ENCODE measurements at places on chromosomes 12 and 14. TPM values are rescaled to one million over a fixed set of nuclear protein-coding genes. Genes with fewer than 3 reads are reported as not detected.

- no peak for DNase-seq
Observed at GRCh38 chr12:16564675-16565074, 41.3 kb downstream of the LMO3 start.

The SMIM41 gene
- total RNA-seq, result 2.0 TPM

GRCh38 chr14:61752626-61753025, 9.6 kb upstream of the SNAPC1 start:
- DNase-seq, result no peak

- DNase-seq, result peak; percentile 97
Observed at GRCh38 chr14:56339855-56340701, 221.9 kb downstream of the PELI2 start.

DNA sequence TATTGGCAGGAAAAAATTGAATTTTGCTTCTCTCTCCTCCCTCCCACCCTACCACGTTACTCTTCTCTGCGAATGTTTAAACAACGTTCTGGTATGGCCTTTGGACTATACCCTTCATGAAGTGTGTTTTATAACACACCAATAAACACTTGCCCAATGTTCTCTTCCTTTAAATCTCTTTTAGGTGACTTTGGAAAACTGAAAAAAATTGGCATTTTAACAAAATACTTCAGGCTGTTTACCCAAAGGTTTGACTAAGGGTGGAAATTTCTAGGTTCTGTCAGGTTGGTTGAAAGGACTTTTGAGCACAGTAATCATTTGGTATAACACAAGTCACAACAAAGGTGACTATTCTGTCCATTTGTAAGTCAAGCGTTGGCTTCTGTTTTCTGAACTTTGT, 446.8 kb downstream of the AEBP2 start:
- DNase-seq, result no peak

The FAM181A gene
- not detected for total RNA-seq

GRCh38 chr12:4001841-4002240, 128.6 kb upstream of the PARP11 start:
- no peak for DNase-seq

The TAS2R19 gene
- 5.3 TPM for total RNA-seq

DNA sequence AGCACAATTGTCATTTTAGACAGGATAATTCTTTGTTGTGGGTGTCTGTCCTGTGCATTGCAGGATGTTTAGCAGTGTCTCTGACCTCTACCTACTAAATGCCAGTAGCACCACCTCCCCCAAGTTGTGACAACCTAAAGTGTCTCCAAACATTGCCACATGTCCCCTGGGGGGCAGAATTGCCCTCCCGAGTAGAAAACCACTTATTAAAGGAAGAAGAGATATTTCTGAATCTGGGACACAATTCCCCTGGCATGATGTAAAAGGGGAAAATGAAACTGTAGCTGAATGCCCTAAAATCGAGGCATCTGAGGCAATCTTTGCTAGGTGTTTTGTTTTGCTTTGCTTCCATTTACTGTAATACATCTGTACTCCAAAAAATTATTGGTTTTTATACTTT, 116.8 kb upstream of the NAP1L1 start:
- DNase-seq, result no peak

The LRTM2 gene
- total RNA-seq, result not detected

The NGB gene
- not detected for total RNA-seq

DNA sequence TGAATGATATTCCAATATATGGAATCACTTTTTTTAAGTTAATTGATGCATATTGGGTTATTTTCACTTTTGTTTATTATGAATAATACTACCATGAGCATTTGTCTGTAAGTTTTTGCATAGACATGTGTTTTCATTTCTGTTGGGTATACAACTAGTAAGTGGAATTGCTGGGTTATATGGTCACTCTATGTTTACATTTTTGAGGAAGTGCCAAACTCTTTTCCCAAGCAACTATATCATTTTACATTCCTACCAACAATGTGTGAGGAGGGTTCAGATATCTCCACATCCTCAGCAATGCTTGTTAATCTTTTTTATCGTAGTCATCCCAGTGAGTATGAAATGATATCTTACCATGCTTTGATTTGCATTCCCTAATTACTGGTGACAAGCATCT, 64.0 kb downstream of the MON2 start:
- DNase-seq, result peak; percentile 68

The GALNT4 gene
- total RNA-seq, result 10.8 TPM

The POTEM gene
- total RNA-seq, result not detected

DNA sequence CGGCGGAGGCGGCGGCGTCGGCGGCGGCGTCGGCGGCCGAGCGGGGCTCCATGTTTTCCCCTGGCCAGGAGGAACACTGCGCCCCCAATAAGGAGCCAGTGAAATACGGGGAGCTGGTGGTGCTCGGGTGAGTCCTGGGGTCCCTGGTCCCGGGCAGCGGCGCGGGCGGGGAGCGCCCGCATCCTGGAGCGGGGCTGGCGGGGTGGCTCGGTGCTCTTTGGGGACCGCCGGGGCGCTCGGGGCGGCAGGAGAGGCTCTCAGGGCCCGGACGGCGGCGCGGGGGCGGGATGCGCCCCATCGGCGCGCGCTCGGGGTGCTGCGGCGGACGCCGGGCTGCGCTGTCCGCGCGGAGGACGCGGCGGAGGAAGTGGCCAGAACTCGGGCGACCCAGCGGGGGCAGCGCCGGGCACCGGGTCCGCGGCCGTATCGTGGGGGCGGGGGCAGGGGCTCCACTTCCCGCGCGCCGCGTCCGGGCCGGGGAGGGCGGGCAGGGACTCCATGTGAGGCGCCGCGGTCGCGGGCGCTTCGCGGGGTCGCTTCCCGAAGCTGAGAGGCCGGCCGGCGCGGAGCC, 485 bp downstream of the PELI2 start:
- no peak for DNase-seq

GRCh38 chr14:23043754-23044153, 1.7 kb downstream of the PSMB11 start:
- DNase-seq, result no peak

DNA sequence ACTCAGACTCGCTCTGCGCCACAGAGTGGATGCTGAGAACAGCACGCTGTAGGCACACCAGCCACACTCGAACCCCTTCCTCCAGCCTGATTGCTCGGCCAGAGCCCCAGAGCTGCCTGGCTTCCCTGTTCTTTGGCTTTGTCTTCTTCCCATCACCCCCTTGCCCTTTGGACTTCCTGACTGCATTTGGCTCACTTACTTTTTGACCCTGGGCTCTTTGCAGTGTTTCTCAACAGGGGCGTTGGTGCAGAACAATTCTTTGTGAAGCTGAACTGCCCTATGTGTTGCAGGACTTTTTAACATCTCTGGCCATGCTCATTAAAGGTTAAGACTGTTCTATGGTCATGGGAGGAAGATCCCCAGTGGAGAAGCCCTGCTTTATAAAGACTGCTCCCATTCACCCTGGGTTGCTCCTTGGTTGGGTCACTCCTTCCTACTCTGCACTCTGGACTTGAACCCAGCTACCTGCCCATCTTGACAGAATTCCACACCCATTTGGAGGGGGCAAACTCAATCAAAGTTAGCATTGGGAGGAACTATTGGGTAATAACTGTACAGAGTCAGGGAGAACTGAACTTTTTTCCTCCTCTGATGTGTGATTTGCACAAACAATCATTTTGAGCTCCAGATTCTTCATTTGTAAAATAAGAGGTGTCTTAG, 127.7 kb upstream of the PLEKHG7 start:
- DNase-seq, result no peak

- no peak for DNase-seq
Observed at GRCh38 chr12:56011509-56012090, 9.2 kb upstream of the IKZF4 start.

- no peak for DNase-seq
Observed at GRCh38 chr14:35286707-35287106, 5.5 kb upstream of the PSMA6 start.

DNA sequence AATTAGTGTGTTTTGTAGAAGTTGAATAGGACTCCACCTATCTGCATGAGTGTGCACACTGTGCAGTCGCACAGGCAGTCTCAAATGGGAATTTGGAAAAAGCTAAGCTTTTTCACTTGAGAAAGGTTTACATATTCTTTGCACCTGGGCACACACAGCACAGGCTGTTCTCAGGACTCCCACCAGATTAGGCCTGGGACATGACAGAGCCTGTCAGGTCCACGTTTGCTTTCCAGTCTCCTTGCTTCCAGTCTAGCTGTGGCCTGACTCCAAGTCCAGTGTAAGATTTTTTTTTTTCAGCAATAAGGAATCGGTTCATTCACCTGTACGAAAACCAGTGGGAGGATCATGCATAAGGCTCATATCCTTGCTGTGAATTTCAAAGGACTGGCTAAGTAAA, 181.3 kb downstream of the ZFP36L1 start:
- DNase-seq, result no peak

The PPFIBP1 gene
- total RNA-seq, result 93.0 TPM

The SLC25A47 gene
- under 0.01 TPM for total RNA-seq

DNA sequence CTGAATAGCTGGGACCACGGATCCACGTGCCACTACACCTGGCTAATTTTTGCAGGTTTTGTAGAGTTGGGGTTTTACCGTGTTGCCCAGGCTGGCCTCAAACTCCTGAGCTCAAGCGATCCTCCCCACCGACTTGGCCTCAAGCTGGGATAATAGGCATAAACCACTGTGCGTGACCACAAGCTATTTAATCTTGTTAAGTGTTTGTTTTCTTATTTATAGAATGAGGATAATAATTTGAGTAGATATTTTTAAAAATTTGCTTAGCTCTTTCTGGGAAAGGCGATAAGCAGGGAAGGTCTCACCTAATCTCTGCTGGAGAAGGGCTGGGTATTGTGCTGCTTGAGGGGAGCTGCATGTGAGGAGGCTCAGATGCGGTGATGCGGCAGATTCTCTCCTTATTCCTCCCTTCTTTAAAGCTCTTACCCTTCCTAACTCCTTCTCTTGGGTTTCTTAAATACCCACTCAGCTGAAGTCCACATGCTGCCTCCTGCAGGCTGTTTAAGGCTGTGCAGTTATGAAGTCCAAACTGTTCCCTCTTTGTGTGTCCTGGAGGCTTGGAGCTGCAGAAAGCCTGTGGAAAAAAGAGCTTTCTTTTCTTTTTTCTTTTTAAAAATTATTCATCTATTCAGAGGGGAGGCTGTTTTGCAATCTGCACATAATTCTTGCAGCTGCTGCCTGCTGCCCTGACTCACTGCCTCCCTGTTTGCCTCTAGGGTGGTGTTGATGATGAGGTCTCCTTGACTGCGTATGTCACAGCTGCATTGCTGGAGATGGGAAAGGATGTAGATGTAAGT, 37.9 kb downstream of the A2ML1 start:
- peak; percentile 67 for DNase-seq

The TRMT5 gene
- 18.3 TPM for total RNA-seq

GRCh38 chr12:5166976-5167375, 123.3 kb downstream of the KCNA5 start:
- peak; percentile 98 for DNase-seq

The KLHL33 gene
- total RNA-seq, result 1.5 TPM

The GPR135 gene
- 3.0 TPM for total RNA-seq

The NPFF gene
- total RNA-seq, result not detected

GRCh38 chr12:131751335-131751734, 40.4 kb downstream of the SFSWAP start:
- no peak for DNase-seq

The ARHGAP9 gene
- total RNA-seq, result under 0.01 TPM

The RDH12 gene
- total RNA-seq, result not detected

The SALL2 gene
- 3.5 TPM for total RNA-seq

The IL26 gene
- not detected for total RNA-seq

GRCh38 chr14:68969278-68970033, 9.6 kb downstream of the ACTN1 start:
- DNase-seq, result no peak

DNA sequence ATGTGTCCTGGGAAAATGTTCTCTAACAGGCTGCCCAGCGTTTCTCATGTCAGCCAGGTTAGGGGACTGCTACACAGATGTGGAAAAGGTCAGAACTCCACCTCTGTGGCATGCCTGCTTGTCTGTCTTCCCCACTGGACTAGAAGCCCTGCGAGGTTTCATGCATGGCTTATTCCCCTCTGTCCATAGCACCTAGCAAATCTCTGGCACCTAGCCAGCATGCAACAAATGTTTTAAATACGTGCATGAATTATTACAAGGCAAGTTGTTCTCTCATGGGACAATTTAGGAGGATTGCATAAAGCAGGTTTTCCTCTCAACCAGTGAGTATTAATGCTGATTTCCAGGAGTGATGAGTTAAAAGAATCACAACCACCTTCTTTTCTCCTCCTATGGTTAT, 21.4 kb upstream of the KCNK13 start:
- DNase-seq, result no peak

DNA sequence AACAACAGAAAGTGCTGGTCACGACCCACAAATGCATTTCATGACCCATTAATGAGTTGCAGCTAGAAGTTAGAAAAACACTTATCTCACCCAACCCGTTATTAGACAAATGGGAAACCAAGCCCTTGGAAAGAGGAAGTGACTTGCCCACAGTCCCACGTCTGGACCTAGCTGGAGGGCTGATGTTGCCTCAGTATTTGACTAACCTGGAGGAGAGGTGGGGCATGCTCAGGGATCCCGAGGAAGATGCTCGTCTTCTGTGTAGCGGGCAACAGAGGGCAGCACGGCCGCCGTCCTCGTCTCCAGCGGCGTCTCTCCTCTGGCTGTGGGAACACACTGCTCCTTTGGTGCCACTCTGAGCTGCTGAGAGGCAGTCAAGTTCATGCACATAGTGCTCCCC, 12.7 kb downstream of the CCND2 start:
- no peak for DNase-seq

The CPNE8 gene
- 10.5 TPM for total RNA-seq

GRCh38 chr12:21502872-21503271, 1.3 kb downstream of the GOLT1B start:
- DNase-seq, result no peak

DNA sequence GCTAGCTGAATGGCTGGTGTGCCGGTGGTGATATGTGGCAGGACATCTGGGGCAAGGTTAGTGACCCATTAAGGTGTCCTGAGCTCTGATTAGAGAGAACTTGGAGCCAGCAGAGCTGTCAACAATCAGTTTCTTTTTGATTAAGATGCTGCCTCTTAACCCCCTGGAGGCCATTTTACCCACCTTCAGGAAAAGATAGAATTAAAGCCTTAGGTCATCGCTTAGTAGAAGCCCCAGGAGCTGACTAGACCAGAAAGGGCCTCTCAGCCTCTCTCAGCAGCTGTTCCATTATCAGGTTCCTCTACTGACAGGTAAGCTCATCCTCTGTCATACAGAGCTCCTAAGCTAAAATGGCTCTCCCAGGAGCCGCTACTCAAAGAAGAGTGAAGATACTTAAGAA, 339.0 kb downstream of the FUT8 start:
- no peak for DNase-seq

DNA sequence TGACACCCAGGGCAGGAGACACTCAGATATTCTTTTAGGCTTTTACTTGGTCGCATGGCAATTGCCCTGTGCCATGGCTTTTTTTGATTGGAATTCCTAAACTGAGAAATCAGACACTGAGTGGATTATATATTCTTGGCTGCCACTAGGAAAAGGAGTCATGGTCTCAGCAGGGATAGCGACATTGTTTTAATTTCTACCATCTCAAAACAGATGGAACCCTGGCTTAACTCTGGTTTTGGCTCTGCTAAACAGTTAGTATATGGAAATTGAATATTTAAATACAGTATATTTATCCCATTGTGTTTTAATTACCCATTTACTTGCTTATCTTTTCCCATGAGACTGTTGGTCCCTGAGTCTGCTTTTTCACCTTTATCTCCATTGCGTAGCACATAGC, 84.0 kb downstream of the DACT1 start:
- no peak for DNase-seq
